ENCODE measurements at places on chromosomes 13 and 19. TPM values are rescaled to one million over a fixed set of nuclear protein-coding genes. Genes with fewer than 3 reads are reported as not detected.

GRCh38 chr13:113397608-113398425 is 33.9 kb upstream of the GRTP1 start:
- DNase-seq: no peak

DNA sequence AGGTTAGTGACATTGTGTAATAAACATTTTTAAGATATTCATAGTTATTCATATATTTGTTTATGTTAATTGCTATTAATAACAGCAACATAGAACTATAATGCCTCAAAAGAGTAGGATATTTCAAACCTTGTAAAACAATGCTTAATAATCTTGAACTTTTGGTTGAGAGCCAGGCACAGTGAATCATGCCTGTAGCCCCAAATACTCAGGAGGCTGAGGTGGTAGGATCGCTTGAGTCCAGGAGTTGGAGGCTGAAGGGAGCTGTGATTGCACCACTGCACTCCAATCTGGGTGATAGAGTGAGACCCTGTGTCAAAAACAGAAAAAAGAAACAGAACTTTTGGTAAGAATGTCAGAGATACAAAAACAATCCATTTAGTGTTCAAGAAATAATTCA is 213.9 kb upstream of the SLITRK1 start:
- no peak for DNase-seq

DNA sequence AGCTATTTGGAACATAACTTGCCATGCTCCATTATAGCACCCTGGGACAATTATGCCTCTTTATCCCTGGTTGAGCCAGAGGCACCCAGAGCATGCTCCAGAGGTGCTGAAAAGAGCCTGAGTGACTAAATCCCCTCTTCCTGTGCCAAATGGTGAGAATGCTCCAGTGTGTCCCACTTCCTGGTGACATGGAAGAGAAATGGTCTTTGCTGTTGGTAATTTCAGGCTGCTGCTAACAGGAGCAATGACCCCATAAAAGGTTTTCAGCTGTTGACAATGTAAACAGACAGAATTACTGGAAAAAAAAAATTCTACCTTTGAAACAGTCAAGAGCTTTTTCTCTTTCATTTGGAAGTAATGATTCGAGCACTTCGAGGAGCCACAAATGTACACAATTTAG is 341.8 kb downstream of the FGF9 start:
- DNase-seq: no peak

DNA sequence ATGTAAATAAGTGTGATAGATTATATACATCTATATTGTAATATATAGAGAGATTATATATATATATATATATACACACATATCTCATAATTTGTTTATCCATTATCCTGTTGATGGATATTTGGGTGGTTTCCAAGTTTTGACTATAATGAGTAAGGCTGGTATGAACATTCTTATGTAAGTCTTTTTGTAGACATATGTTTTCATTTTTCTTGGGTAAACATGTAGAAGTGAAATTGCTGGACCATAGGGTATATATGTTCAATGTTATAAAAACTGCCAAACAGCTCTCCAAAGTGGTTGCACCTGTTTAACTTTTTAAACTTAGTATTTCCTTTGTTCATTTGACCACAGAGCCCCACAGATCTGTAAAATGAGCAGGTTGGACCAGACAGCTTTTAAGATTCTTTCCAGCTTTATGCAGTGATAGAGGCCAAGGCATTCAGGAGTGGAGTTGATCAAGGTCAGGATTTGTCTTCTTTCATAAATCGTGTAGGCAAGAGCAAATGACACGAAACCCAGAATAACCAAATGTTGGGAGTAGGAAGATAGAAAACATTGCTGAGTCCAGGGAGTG is 21.7 kb upstream of the KATNAL1 start:
- DNase-seq: no peak

DNA sequence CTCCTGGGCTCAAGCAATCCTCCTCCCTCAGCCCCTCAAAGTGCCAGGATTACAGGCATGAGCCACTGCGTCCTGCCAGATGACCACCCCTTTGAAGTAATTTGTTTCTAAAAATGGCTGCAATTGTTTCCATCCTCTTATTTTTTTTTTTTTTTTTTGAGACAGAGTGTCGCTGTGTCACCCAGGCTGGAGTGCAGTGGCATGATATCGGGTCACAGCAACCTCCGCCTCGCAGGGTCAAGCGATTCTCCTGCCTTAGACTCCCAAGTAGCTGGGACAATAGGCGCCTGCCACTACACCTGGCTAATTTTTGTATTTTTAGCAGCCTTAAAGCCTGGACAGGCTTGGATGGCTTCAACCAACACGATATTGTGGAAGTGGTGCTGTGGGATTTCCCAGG is 22.3 kb upstream of the DPP9 start:
- DNase-seq: no peak

DNA sequence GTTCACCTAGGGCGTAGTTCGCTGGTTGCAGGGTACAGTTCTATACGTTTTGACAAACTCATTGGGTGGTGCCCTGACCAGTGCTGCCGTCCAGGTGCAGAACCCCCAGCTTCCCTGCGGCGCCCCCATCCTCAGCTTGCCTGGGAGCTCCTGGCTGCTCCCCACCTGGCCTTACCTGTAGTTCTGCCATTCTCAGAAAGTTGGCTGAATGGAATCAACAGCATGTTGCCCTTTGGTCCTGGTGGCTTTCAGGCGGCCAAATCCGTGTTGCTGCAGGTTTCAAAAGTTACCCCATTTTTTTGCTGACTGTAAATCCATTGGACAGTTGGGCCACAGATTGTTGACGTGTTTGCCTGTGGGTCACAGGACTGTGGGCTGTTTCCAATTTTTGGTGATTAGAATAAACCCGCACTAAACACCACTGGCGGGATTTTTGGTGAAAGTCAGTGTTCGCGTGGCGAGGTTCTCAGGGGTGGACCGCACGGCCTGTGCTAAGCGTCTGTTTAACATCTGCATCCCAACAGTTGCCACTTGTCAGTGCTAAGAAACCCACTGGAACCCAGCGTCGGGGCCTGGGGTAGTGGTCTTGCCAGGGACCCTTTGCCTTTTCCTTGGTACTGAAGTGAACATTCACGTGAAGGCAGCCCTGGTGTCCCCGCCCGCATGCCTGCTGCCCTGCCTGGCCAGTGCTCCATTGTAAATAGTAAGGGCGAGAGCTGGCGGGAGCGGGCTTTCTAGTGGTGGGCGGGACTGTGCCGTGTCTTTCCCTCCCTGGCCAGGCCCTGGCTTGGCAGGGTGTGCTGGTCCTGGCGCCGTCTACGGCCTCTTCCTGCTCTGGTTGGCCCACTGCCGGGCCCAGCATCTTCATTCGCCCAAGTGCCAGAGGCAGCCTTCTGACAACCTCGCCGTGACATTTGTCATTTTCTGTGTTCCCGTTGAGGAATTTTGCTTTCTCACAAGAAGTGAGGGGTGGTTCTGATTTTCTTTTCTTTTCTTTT is 3.3 kb downstream of the DOT1L start:
- DNase-seq: peak; percentile 88

- DNase-seq: no peak
Measured at GRCh38 chr19:16814526-16815100, 14.6 kb upstream of the SIN3B start.

- DNase-seq: no peak
Measured at GRCh38 chr19:39599116-39599515, 3.2 kb upstream of the LGALS13 start.

GRCh38 chr13:48494874-48495273 is 38.0 kb downstream of the RCBTB2 start:
- DNase-seq: no peak

DNA sequence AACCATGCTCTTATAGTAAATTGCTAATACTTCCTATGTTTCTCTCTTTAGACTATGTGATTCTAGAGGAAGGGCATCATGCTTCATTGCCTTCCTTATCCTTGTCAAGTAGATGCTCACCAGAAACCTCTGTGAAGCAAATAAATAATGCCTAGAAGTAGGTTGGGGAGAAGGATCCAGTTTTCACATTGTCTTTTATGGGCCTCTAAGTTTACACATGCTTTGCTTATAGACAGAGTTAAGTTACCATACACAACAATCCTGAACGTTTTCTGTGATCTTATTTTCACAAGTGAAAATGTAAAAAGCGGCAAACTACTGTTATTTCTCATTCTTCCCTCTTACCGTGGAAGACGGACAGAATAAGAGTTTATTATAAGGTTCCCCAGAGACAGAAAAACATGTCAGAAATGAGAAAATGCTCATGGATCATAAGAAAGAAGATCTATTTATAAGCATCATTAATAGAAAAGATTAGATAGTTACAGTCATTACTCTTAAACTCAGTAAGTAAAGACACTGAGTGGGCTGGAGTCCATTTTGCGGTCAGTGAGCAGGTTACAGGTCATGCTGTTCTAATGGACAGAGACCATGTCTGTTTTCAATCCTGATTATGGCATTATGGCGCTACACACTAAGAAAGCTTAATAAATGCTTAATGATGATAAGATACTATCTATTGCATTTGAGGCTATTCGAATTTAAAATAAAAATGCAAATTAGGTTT is 723.9 kb downstream of the PCDH9 start:
- no peak for DNase-seq

Gene CAPN12
- 23.7 TPM for total RNA-seq

Gene ZNF264
- 58.9 TPM for total RNA-seq

Gene FSD1
- total RNA-seq: 1.7 TPM

Gene DDX39A
- total RNA-seq: 129 TPM

Gene LHB
- not detected for total RNA-seq

Gene SYT3
- 0.28 TPM for total RNA-seq

All from spleen (tissue), 13 donors.